ENCODE measurements at places on chromosomes 16 and 17.

DNA sequence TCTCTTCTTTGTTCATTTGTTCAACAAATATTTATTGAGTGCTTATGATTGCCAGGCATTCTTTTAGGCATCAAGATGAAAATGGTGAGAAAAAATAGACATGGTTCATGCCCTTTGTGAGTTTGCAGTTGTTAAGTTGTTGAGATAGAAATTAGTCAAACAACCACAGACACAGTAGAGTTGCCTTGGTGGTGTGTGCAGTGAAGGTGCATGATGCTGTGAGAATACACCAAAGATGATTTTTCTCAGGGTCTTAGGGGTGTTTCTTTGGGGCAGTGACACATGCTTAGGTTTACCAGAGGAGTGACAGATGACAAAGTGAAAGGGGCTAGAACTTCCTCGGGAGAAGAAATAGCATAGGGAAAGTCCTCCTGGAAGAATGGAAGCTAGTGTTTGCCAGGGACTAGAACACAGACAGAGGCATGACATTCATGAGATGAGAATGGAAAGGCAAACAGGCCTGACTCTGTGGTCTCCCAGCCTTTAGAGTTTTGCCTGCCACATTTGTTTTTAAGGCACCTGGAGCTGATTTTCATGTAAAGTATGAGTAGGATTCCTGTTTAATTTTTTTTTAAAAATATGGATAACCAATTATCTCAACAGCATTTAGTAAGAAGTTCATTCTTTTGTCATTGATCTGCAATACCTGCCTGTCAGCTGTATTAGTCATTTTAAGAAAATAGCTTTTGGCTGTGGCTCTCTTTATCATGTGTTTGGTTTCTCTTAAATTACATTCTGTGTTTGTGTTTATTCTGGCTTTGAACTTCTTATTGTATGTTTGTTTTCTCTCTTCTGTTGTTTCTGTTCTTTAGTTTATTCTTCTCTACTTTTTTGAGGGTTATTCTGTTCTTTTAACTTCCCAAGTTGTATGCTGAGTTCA lies 36.6 kb downstream of the CYLD start:
- DNase-seq = no peak

DNA sequence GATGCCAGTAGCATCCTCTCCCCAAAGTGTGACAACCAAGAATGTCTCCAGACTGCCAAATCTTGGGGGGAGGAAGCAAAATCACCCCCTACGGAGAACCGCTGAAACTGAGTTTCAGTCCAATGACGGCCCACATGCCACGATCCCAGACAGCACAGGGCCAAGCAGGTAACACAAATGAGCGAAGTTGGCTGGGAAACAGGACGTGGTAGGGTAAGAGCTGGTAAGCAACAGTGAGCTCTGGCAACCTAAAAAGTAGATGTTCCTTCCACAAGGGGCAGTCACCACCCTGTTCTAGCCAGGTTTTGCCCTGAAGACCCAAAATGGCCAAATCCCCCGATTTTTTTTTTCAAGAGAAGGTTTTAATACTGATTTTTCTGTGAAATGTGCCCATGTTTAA lies 25.4 kb downstream of the ZFHX3 start:
- DNase-seq = no peak

- peak; percentile 88 for DNase-seq
Measured at GRCh38 chr16:85326113-85326793, 214.0 kb upstream of the CIBAR2 start.

DNA sequence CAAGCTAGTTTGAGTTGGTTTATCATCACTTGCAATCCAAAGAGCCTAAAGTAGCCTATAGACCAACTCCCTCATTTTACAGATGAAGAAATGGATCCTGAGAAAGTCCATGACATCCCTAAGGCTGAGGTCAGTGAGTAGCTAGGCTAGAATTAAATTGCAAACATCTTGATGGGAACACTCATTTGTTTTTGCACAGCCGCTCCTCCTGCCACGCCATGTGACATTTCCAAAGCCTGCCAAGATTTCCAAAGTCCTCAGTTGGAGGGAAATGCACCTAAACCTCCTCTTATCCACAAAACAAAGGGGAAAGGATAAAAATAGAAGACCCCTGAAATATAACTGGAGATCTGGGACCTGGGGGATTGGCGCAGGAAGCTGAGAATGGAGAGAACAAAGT lies 15.0 kb downstream of the TMEM92 start:
- DNase-seq = peak; percentile 63

GRCh38 chr17:79607940-79608623 lies 2.8 kb downstream of the RBFOX3 start:
- peak; percentile 15 for DNase-seq

- DNase-seq = no peak
Measured at GRCh38 chr17:67414130-67414529, 37.0 kb downstream of the PITPNC1 start.

DNA sequence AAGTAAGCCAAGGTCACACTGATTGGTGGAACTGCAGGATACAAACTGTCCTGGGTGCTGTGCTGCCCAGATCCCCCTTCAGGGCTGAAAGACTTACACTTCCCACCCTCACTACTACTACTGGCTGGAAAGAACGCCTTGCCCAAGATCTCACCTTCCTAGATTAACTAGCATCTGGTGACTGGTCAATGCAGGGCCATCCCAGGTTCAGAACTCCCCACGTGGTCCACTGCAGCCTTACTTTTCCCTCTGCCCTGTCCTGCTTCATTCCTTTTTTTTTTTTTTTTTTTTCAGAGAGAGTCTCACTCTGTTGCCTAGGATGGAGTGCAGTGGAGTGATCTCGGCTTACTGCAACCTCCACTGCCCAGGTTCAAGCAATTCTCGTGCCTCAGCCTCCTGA lies 2.3 kb upstream of the PDZD9 start:
- no peak for DNase-seq

GRCh38 chr17:76735586-76736348 lies 1.4 kb downstream of the SRSF2 start:
- no peak for DNase-seq

DNA sequence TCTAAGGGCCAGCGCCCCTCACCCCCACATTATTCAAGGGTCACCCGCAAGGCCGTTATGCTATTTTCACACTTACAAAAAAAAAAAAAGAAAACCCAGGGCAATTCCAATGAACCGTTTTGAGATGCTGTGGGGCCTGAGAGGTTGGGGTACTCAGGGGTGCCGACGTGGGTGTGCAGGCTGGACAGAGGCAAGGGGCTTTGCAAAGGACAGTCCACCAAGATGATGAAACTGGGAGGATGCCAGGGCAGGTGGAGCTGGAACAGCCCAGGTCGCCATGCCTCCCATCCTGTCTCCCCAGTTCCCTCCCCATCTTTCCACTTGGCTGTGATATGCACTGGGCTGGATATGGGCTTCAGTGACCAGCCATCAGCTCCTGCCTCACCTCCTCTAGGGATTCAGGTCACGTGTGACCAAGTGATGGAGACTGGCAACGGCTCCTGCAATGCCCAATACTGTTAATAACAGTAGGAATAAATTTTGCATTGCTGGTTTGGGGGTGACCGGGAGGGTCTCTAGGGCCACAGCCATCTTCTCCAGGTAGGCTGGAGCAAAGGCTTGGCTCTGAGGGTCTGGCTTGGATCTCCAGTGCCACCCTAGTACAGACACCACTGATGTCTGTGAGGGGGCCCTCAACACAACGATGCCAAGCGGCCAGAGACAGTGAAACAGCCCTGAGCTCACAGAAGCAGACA lies 151.3 kb upstream of the TNRC6C start:
- no peak for DNase-seq

- DNase-seq = no peak
Measured at GRCh38 chr16:6644916-6645315, 687.7 kb upstream of the RBFOX1 start.

GRCh38 chr17:34171245-34171818 lies 83.8 kb upstream of the CCL2 start:
- DNase-seq = peak; percentile 48

DNA sequence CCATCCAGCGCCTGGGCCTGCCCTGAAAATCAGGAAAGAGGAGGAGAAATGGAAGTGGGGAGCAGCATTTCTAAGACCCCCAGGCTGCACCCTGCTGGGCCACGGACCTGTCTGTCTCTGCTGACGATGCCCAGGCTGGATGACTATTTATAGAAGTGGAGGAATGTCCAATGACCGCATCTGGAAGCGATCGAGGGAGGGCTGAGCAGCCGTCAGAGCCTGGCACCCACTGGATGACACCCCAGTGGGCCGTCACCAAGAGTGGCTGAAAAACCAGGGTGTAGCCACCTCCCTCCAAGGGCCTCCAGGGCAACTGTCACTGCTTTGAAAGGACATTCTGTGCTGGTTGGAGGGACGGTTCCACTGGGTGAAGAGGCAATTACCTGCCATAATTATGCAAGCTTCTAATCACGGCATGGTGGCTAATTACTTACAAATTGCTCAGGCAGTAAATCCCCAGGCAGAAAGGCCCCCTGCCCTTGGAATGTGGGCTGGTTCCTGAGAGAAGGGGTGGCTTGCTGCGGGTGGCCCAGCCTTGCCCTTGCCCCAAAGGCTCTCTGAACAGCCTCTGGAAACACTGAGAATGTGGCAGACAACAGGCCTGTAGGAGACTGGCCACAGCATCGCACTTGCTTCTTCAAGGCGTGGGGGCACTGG lies 332.1 kb downstream of the C16orf95 start:
- peak; percentile 68 for DNase-seq

DNA sequence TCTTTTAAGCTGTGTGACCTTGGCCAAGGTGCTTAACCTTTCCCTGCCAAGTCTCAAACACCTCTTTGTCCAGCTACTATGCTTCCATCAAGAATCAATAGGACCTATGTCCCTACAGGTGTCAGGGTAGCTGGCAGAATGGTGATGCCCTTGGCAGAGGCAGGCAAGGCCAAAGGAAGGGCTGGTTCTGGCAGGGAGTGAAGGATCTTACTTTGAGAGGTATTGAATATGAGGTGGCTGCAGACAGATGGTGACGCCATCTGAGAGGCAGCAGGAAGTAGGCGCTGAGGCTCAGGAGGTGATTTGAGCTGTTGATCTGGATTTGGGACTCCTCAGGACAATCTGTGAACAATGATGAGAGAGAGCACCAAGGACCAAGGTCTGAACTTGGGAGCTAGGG lies 12.5 kb downstream of the ABCC3 start:
- DNase-seq = no peak

DNA sequence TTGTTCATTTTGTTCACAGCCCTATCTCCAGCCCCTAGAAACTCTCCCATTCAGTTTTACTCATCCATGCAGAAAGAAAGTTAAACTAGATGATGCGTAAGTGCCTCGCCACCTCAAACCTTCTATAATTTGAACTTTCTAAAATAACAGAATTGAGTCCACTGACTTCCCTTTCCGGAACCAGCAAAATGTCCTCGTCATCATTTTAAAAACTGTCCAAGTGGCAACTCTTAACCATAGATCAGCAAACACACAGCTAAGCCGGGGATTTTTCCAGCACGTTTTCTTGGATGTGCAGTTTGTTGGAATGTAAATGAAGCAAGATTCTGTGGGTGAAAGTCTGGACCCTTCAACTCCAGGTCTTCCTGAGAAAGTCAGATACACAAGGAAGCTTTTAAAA lies 369.7 kb upstream of the ERCC4 start:
- DNase-seq = no peak

- peak; percentile 95 for DNase-seq
Measured at GRCh38 chr17:62778990-62779681, 29.0 kb downstream of the MARCHF10 start.

DNA sequence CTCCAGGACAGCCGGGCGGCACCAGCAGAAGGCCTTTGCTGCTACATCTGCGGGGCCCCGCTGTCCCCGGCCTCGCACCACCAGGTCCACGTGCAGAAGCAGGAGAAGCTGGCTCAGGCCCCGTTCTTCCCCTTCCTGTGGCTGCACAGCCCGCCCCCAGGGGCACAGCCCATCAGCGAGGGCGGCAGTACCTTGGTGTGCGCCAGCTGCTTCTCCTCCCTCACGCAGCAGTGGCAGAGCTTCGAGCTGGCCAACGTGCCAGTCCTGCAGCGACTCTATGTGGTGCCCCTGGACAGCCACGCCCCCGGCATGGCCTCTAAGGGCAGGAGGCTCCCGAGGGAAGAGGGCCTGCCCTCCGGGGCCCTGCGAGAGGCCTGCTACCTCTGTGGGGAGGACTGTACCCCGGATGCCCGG lies 58.3 kb upstream of the CIBAR2 start:
- no peak for DNase-seq

- DNase-seq = no peak
Measured at GRCh38 chr17:32772453-32773025, 104.4 kb downstream of the MYO1D start.
